NCI-H146 (cell line): ENCODE measurements at places on chromosomes 11 and 22.

GRCh38 chr11:27646051-27646818 lies 54.0 kb downstream of the BDNF start:
- DNase-seq: no peak

DNA sequence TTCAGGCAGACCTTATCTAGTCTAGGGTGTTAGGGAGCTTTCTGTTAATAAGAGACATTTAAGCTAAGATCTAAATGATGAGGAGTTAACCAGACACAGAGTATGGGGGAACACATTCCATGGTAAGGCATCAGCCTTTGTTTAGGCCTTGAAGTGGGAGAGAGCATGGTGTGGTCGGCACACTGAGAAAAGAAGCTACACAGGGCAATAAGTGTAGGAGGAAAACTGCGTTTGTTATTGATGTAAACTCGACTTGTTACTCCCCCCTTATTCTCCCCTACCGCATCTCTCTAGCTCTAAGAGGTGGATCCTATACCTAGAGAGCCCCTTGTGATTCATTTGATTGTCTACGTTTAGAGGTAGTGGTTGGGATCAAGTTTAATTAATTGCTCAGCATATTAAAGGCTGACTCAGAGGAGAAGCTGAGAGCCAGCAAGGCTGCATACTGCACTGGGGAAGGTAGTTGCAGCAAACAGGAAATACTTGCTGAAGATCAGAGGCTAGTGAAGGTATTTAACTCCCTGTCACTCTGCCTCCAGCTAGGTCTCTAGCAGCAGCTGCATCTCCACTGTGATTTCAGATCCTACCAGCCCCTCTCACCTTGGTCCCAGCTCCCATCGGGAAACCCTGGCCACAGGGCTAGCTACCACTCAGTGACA lies 86.8 kb upstream of the TEAD1 start:
- DNase-seq: no peak

DNA sequence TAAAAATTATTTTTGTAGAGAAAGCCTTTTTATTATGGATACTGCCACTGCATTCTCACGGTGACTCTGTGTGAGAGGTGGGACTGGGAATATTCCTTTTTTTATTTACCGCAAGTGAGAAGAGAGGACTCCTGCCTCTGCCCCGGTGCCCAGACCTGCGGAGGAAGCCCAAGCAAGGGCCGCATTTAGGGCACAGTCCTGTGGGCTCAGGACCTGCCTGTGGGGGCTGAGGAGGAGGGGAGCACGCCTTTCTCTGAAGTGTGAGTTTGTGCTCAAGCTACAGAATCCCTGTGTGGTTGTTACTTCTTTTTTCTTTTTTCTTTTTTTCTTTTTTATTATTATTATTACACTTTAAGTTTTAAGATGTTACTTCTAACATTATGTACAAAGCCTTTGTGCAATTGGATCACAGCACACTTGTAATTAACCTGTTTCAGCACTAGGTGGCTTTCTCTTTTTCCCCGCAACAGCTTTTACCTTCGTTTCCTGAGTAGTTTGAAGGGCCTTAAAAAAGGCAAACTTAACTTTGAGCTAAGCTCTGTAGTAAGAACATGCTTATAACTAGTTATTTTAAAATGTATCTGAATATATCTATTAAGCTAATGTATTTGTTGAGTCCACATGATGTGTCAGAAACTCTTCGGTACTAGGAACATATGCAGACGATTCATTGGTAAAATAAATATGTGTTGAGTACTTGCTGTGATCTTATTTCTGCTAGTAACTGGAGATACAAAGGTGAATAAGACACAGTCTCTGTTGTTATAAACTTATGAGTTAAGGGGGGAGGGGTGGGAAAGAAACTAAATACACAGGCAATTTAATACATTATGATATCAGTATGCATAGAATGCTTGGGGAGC lies 18.3 kb downstream of the AMOTL1 start:
- DNase-seq: no peak

- no peak for DNase-seq
Observed at GRCh38 chr22:30266445-30267381, at the start of gene OSM. Gene OSM (minus strand): TSS chr22:30266851. CDS start chr22:30266799, 52 bp downstream.

GRCh38 chr11:78990261-78990660 lies 415.6 kb upstream of the NARS2 start:
- DNase-seq: peak; percentile 95

DNA sequence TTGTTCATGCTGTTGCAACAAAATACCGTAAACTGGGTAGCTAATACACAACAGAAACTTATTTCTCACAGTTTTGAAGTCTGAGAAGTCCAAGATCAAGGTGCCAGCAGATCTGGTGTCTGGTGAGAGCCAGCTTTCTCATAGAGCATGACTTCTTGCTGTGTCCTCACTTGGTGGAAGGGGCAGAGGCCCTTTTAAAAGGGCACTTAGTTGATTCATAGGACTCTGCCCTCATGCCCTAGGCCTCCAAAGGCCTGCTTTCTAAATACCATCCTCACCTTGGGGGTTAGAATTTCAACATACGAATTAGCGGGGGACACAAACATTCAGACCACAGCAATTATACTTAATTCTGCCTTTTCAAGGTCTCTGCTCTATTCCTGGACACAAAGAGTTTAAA lies 52.3 kb upstream of the FDX1 start:
- no peak for DNase-seq

GRCh38 chr22:37906364-37907008 lies 389 bp downstream of the MICALL1 start:
- DNase-seq: no peak

GRCh38 chr11:23263466-23263865 lies 403.2 kb upstream of the CCDC179 start:
- no peak for DNase-seq

DNA sequence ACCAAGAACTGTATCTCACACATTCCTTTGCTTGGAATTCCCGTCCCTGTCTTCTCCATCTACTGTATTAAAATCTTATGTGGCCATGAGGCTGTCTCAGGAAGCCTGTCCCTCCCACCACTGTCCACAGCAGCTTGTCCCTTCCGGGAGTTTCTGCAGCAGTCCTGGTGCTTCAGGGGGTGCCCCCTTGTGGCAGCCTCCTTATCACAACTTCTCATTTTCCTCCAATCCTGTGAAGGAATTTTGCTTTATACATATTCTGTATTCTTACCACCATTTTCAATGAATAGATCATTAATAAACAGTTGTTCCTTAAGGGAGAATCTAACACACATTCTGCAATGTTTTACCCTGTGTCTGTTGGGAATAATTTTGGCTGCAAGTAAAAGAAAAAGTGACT lies 220.4 kb upstream of the RAG2 start:
- DNase-seq: no peak

GRCh38 chr22:35582861-35583670 lies 34.1 kb downstream of the MB start:
- DNase-seq: peak; percentile 69

GRCh38 chr11:1167256-1167655 lies 9.5 kb downstream of the MUC5AC start:
- DNase-seq: no peak

DNA sequence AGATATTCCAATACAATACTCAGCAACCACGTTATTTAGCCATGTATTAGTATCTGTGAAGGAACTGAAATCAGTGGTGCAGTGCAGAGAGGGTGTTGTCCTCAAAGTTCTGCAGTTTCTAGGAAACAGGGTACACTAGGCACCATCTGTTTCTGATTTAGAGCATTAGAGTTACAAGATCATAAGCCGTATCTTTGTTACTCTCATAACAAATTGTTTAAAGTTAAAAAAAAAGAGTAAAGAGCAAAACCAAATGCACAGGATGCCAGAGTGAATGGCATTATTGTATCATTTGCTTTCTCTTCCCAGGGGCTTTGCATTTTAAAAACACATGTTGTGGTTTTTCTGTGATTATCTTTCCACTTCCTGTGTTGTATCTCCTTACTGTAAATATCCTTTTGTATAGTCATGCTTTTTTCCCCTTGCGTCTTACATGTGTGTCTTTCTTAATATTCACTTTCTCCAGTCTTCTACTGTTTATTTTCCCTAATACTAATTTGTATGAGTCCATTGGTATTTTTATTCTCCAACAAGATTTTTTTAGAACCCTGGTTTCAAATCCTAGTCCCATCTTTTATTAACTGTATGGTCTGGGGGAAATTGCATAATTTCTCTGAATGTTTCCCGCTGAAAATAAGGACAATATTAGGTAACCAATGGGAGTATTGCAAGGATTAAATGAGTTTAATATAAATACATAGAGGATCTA lies 15.2 kb upstream of the NUP160 start:
- DNase-seq: no peak

GRCh38 chr22:20223421-20224255 lies 44.5 kb downstream of the RTN4R start:
- DNase-seq: peak; percentile 92
